ENCODE measurements at places on chromosomes 1 and 21.

- no peak overlapping the region for H3K27ac ChIP-seq
- H3K4me3 ChIP-seq, result no peak overlapping the region
- DNase-seq, result no peak
- no peaks in the 10 kb centered on the region for H3K4me1 ChIP-seq
These were observed 123.5 kb upstream of the NGF start for GRCh38 chr1:115461526-115461925.

GRCh38 chr21:17196623-17197022 is 316.2 kb upstream of the CXADR start:
- no peak for DNase-seq
- no peak overlapping the region for H3K4me3 ChIP-seq
- no peaks in the 10 kb centered on the region for H3K4me1 ChIP-seq
- no peak overlapping the region for H3K27ac ChIP-seq
- H3K36me3 ChIP-seq, result no peaks in the 10 kb centered on the region

DNA sequence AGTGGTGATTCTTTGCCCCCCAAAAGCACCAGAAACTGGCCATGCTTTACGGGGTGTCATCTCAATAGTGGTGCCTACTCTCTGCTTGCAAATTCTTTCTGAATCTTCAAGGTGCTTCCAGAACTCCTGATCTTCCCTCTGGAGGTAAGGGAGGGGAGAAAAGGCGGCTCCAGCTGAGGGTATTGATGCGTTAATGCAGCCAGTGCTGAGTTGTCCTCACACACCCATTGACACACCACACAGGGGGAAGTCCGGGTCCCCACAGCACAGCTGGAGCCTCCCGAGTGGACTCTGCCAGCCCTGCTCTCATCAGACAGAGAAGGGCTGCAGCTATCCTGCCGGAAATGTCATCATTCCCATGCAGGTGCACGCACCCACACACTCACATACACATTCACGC is 1.2 kb downstream of the VSIG8 start:
- H3K36me3 ChIP-seq, result no peaks in the 10 kb centered on the region
- H3K27me3 ChIP-seq, result no peaks in the 10 kb centered on the region
- DNase-seq, result no peak
- no peak overlapping the region for H3K27ac ChIP-seq
- no peaks in the 10 kb centered on the region for H3K4me1 ChIP-seq

DNA sequence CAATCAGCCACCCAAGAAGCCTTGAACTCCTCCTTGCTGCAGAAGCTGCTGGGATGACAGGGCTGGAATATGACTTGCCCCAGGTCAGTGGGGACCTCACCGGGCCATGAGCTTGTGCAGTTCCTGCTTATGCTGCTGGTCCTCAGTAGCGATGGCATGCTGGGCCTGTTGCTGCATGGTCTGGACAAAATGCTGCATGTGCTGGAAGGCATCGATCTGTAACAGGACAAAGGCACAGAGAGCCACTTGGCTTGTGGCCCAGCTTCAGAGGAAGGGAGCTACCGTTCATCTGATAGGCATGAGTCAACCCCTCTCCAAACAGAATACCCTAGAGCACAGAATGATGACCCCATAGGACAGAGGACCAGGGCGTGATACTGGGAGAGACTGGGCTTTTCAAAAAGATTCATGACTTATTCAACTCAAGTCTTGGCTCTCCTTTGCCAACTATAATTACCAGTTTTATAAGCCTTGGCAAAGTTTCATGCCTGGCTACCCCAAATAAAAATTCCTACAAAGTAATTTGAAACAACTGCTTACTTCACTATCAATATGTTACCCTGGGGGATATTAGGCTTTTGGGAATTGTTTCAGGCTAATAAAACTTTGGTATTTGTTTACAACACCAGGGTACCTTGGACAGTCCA is 34.7 kb upstream of the EXOSC10 start:
- no peaks in the 10 kb centered on the region for H3K4me1 ChIP-seq
- DNase-seq, result no peak
- no peak overlapping the region for H3K27ac ChIP-seq

DNA sequence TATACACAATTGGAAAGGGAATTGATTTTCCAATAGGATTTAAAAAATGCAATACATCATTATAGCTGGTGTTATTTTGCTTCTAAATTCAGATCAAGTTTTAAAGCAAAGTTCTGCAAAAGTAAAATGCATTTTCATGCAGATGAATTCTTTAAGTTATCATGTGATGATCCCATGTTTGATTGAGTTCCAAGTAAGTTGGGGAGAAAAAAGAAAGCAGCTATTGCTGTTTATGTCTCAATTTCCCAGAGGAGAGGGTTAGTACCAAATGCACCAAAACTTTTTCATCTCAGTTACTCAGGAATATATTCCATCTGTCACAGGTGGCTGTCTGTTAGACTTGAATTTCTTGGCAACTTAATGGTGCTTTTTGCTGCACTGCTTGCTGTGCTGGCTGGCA is 29.7 kb downstream of the HSPA13 start:
- no peak overlapping the region for H3K4me3 ChIP-seq
- no peaks in the 10 kb centered on the region for H3K4me1 ChIP-seq
- no peak overlapping the region for H3K27ac ChIP-seq
- DNase-seq, result no peak

DNA sequence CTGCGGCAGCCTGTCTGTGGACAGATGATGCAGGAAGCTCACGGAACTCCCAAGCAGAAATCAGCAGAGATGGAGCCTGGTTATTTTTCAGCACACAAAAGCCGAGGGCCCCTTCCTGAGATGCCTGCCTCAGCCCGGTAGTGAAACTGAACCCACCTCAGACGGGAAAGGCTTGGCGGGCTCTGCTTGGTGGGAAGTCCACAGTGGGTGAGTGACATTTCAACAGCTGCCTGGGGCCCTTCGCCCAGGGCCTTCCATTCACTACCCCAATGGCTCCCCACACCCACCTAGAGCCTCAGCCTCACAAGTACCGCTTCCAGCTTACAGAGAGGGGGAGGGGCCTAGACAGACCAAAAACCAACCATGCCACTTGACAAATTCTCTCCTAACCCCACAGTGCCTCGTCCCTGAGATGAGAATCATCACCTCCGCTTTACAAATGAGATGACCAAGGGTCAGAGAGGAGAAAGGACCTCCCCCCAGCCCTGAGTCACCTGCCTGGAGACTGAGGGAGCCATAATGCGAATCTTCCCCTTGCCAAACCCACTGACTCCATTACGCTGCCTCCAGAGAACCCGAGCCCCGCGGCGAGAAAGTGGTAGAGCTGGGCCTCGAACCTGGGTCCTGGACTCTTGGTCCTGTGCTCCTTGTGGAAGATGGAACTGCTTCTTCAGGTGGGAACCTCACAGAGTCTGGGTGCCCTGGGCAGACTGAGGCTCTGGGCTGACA is 3.4 kb upstream of the ECE1 start:
- DNase-seq, result peak; percentile 86
- no peaks in the 10 kb centered on the region for H3K27me3 ChIP-seq
- peak overlapping the region; percentile 92 for H3K27ac ChIP-seq
- H3K36me3 ChIP-seq, result peaks cover 2% of the 10 kb centered on the region

DNA sequence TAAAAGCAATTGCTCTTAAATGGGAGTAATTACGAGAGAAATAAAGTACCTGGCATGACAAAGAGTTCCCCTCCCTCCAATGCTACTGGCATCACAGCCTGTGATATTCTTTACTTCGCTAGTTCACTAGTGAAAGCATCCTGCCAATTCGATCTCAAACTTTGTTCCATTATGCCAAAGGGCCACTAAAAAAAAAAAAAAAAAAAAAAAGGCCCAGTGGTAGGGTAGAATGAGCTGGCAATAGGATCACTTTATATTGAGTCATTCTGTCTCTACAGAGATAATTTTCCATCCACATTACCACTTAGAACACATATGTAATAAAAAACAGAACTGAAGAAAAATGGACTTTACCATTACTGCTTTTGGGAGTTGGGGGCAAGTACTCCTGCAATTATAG is 11.2 kb downstream of the PUM1 start:
- peak overlapping the region; percentile 31 for H3K4me3 ChIP-seq
- peak; percentile 11 for DNase-seq
- H3K27me3 ChIP-seq, result no peaks in the 10 kb centered on the region
- peak overlapping the region; percentile 89 for H3K27ac ChIP-seq
- peaks cover 47% of the 10 kb centered on the region for H3K36me3 ChIP-seq

All from activated T-cell treated with anti-CD3 and anti-CD28 coated beads, Interleukin-2, amount 50 U/mL, for 72 hours (primary cell).